ENCODE measurements at places on chromosomes 13 and 19. TPM values are rescaled to one million over a fixed set of nuclear protein-coding genes. Genes with fewer than 3 reads are reported as not detected.

DNA sequence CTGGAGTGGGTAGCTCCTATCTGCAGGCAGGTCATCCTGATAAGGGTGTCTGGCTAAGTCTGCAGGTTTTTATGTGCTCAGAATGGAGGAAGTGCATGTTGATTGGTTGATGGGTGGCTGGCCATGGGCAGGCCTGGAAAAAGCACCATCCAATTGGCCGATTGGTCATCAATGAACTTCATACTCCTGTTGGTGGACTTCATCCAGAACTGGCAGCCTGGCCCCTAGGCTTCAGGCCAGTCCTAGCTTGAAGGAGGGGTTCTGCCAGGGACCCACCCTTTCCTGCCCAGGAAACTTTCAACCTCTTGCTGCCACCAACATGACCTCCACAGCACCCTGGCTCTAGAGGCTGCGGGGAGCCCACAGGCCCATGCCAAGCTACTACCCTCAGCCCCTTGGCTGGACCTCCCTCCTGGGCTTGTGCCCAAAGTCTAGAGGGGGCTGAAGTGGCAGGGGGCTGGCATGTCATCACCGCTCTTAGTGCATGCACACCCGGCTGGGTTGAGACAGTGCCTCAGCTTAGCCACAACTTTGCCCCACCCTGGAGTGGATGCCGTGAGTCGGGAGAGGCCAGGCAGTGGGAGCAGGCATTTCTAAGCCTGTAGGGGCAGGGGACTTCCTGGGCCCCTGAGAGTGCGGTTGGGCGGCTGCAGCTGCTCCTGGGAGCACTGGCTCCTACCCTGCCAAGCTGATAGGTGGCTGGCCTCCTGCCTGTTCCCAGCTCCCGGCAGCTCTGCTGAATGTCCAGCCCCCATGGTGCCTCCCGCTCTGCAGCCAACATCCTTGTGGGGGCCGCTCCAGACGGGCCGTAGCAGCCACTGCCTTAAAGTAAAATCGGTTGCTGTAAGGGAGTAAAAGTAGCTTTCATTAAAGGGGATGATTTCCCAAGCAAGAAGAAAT lies 13.2 kb downstream of the DNAJC15 start:
- peak overlapping the region; percentile 65 for H3K27ac ChIP-seq
- no peak for DNase-seq
- peaks cover 20% of the 10 kb centered on the region for H3K36me3 ChIP-seq

DNA sequence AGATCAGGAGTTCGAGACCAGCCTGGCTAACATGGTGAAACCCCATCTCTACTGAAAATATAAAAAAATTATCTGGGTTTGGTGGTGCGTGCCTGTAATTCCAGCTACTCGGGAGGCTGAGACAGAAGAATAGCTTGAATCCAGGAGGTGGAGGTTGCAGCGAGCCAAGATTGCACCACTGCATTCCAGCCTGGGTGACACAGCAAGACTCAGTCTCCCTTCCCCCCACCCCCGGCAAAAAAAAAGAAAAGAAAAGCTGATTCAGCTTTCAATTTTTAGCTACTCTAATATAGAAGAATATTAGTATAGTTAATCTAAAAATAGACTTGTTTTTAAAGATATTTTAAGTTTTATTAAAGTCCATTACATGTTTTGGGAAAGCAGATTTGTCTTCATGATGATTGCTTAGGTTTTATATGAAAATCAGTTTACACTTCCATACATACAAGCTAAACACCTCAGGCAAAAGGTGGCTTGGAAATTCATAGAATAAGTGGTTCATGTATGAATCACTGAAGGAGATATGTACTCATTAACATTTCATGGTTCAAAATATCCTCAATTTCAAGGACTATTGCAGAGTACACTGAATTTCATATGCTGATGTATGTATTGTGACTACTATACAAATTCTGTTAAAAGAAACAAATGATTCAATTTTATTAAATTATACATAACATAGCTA lies 165.2 kb downstream of the TDRD3 start:
- H3K27me3 ChIP-seq = no peaks in the 10 kb centered on the region
- DNase-seq = no peak
- no peaks in the 10 kb centered on the region for H3K4me1 ChIP-seq
- H3K27ac ChIP-seq = no peak overlapping the region
- H3K36me3 ChIP-seq = peaks cover 2% of the 10 kb centered on the region

- H3K27ac ChIP-seq = peak overlapping the region; percentile 69
- peaks cover 23% of the 10 kb centered on the region for H3K4me1 ChIP-seq
- peaks cover 3% of the 10 kb centered on the region for H3K36me3 ChIP-seq
- no peak for DNase-seq
Observed at GRCh38 chr19:9835507-9835949, 410 bp downstream of the PIN1 start.

DNA sequence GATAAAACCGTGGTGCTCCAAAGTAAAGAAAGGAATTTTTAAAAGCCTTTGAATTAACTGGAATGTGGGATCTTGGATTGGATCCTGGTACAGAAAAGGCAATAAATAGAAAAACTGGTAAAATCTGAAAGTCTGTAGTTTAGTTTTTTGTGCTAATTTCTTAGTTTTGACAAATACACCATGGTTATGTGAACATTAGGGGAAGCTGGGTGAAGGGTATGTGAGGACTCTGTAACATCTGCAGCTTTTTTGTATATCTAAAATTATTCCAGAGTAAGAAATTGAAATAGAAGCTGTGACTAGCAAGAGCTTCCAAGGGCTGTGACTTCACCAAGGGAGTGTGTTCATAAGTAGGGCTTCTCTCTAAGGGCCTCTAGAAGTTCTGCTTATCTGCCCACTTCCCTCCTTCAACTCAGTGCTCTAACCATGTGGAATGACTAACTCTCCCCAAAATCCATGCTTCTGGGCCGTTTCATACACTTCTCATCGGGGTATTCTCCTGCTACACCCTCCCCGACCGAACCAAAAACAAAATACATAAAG lies 26.5 kb downstream of the ARHGAP35 start:
- H3K4me1 ChIP-seq = peaks cover 23% of the 10 kb centered on the region
- no peak overlapping the region for H3K27ac ChIP-seq
- no peak for DNase-seq
- H3K4me3 ChIP-seq = no peak overlapping the region
- no peaks in the 10 kb centered on the region for H3K36me3 ChIP-seq
- H3K27me3 ChIP-seq = no peaks in the 10 kb centered on the region

DNA sequence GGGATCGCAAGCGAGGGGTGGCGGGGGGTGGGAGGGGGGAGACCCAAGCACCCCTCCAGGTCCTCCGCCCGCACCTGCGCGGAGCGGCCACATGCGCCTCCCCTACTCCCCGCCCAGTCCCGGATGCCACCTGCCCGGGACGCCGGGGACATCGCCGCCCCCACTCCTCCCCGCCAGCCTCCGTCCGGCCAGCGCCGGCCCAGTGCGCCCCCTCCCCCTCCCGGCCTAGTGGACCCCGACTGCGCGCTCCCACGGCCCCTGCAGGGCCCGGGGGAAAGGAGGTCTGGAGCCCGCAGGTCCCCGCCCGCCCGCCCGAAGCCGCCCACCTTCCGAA lies 263 bp downstream of the RHPN2 start:
- H3K27ac ChIP-seq = no peak overlapping the region

DNA sequence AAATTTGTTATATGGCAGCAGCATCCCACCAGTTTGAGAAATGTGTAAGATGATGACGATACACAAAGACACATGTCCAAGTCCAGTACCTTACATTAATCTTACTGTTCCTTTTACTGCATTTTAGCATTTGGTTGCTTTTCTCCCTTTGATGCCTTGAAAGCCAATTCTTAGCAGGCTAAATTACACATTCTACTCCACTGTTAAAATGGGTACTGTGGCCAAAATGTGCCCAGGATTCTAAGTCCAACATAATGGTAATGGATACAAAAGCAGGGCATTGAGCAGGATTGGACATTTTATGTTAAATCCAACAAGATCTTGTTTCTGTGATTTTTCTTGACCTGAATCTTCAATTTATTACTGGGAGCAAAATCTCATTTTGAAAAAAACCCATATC lies 52.8 kb upstream of the RAP2A start:
- H3K36me3 ChIP-seq = peaks cover 8% of the 10 kb centered on the region
- no peak for DNase-seq
- H3K4me1 ChIP-seq = no peaks in the 10 kb centered on the region
- no peaks in the 10 kb centered on the region for H3K27me3 ChIP-seq
- H3K4me3 ChIP-seq = no peak overlapping the region
- H3K27ac ChIP-seq = no peak overlapping the region

- H3K4me3 ChIP-seq = peak overlapping the region; percentile 81
- H3K27ac ChIP-seq = peak overlapping the region; percentile 10
- peak; percentile 82 for DNase-seq
- H3K36me3 ChIP-seq = no peaks in the 10 kb centered on the region
- H3K27me3 ChIP-seq = peaks cover 19% of the 10 kb centered on the region
- peaks cover 10% of the 10 kb centered on the region for H3K4me1 ChIP-seq
Observed at GRCh38 chr19:56080669-56081401, 40.3 kb downstream of the ZNF787 start.

DNA sequence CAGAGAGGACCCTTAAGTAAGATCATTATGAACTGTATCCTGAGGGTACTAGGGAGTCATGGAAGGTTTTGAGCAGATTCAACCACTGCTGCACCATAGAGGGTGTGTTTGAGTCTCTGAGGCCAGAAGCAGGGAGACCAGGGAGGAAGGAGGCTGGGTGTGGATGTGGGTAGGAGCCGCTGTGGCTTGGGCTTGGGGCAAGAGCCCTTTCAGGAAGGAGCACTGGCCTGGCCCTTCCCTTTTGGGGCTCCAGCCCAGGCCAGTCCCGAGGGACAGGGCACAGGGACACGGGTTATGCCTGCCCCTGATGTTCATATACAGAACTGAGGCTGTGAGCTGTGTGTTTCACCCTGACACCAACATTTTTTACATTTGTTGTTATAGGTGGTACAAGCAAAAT lies 7.2 kb downstream of the CIC start:
- no peaks in the 10 kb centered on the region for H3K36me3 ChIP-seq
- peak overlapping the region; percentile 49 for H3K4me3 ChIP-seq
- H3K4me1 ChIP-seq = peaks cover 21% of the 10 kb centered on the region

GRCh38 chr13:20387441-20387971 lies 138.2 kb downstream of the CRYL1 start:
- H3K27me3 ChIP-seq = no peaks in the 10 kb centered on the region
- no peaks in the 10 kb centered on the region for H3K4me1 ChIP-seq
- no peak overlapping the region for H3K27ac ChIP-seq

DNA sequence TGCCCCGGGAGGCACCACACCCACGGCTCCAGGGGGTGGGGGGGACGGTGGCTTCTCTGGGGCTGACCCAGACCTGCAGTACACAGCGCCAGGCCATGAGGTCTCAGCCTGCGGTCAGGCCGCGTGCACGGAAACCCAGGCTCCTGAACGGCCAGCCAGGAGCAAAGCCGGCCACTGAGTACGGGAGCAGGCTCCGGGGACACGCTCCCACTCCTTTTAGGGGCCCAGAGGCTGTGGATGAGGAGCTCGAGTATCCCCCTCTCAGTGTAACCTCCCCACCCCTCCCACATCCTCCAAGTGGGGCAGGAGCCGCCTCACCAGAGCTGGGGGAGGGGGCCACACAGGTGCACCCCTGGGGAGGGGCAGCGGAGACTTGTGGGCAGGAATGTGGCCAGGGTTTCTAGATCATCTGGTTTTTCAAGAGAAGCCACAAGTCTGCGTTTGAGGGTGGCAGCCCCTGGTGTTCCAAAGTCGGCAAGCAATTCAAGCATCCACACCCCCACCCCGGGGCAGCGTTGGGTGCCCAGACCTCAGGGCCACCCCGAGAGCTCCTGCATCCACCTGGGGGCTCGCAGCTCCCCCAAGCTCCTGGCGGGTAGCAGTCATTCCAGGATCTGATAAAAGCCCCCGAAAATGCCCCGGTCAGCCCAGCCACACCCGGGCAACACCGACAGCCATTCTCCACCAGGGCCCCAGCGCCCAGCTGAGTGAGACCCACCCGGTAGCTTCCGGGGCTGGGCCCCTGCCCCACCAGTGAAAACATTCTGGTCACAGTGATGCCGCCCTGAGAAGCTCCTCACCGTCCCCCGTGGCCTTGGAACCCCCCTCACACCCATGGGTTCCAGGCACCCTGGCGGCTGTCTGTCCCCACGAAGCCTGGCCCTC lies 6.1 kb downstream of the SBNO2 start:
- H3K4me1 ChIP-seq = peaks cover 34% of the 10 kb centered on the region
- no peak overlapping the region for H3K27ac ChIP-seq
- no peaks in the 10 kb centered on the region for H3K27me3 ChIP-seq
- H3K36me3 ChIP-seq = peaks cover 7% of the 10 kb centered on the region
- no peak for DNase-seq

DNA sequence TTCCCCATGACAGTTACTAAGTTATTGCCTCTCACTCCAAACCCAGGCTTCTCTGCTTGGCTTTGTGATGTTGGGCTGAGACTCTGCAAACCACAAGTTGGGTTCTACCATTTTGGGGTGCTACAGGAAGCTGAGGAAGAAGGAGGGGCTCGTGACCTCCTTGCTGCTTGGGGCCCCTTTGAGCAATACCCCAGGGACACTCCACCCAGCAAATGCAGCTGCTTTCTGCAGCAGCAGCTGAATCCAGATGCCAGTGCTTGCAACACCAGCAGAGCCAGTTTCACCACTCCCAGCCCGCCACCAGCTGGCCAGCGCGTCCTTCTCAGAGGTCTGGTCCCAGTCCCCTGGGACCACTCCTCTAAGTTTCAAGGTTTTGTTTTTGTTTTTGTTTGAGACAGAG lies 22.0 kb upstream of the UBAC2 start:
- H3K27me3 ChIP-seq = peaks cover 14% of the 10 kb centered on the region
- peaks cover 5% of the 10 kb centered on the region for H3K4me1 ChIP-seq
- no peak overlapping the region for H3K4me3 ChIP-seq
- no peak overlapping the region for H3K27ac ChIP-seq
- no peak for DNase-seq

- peaks cover 11% of the 10 kb centered on the region for H3K27me3 ChIP-seq
- no peak for DNase-seq
- H3K4me1 ChIP-seq = peaks cover 48% of the 10 kb centered on the region
- H3K27ac ChIP-seq = no peak overlapping the region
- peak overlapping the region; percentile 49 for H3K4me3 ChIP-seq
Observed at GRCh38 chr19:48627201-48627864, 8.0 kb downstream of the SPHK2 start.

CEACAM5 gene
- not detected for total RNA-seq

SYCN gene
- not detected for total RNA-seq

RNASEH2B gene
- 53.2 TPM for total RNA-seq

All from neural crest cell (in vitro differentiated cells).